ENCODE measurements at places on chromosomes 5 and 9.

- DNase-seq: no peak
Observed at GRCh38 chr5:180813420-180813819, 10.8 kb upstream of the MGAT1 start.

- DNase-seq: no peak
Observed at GRCh38 chr9:33125871-33126823, 41.0 kb downstream of the B4GALT1 start.

DNA sequence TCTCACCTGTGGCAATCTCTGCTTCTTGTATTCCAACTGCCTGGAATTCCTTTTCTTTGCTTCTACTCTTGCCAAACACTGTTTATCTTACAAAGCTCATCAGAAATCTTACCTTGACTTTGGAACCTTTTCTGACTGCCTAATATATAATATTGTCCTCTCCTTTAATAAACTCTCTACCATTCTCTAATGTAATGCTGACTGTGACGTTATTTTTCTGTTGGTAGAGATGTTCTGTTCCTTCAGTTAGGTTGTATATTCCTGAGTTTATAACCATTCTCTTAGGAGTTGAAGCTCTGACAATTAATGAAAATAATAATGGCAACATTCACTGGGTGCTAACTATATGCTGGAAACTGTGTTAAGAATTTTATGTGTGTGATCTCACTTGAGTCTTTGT lies 188.8 kb upstream of the ATP10B start:
- no peak for DNase-seq

DNA sequence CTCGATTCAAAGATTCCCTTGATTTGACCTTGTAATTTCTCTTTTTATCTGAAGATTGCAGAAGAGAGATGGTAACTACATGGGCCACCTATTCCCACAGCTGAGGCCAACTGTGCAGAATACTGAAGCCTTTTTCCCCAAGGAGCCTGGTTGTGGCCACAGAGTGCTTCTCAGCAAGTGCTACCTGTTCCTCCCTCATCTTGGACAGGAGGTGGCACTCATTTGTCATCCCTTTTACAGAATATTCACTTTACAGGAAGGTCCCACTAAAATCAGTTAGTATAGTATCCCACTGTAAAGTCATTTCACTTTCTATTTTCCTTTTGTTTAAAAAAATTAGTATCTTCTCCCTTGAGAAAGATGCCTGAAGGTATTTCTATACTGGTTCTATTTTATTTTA lies 346.4 kb downstream of the ARL15 start:
- DNase-seq: no peak

- no peak for DNase-seq
Observed at GRCh38 chr5:80793354-80793753, 138.6 kb upstream of the DHFR start.

GRCh38 chr5:16740811-16741392 lies 124.1 kb upstream of the RETREG1 start:
- no peak for DNase-seq

- DNase-seq: no peak
Observed at GRCh38 chr5:32390819-32391591, 53.5 kb downstream of the ZFR start.

DNA sequence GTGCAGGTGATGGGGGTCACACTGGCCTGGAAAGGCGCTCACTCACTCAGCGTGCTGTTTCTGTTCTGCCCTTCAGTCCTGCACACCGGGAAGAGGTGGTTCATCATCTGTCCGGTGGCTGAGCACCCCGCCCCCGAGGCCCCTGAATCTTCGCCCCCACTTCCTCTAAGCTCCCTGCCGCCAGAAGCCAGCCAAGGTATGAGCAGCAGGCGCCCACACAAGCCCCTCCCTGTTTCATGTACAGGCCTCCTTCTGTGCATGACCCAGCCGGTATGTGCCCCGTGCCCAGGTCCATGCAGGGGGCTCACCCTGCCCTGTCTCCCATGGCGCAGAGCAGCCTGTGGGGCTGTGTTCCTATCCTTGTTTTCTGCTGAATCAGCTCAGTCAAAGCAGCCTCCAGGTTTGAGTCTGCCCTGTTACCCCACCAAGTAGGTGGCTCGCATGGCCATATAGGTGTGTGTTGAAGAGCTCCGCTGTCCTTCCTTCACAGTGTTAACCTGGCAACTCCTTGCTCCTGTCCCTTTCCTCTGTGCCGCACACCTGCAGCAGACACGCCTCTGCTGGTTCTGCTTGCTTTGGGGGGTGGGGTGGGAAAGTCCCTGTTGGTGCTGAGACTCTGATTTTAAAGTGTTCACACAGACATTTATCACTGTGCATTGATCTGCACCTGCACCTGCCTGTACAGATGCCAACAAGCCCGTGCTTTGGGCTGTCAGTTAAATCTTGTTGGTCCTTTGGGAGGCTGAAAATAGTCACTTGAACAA lies 84.8 kb downstream of the WNK2 start:
- DNase-seq: no peak

DNA sequence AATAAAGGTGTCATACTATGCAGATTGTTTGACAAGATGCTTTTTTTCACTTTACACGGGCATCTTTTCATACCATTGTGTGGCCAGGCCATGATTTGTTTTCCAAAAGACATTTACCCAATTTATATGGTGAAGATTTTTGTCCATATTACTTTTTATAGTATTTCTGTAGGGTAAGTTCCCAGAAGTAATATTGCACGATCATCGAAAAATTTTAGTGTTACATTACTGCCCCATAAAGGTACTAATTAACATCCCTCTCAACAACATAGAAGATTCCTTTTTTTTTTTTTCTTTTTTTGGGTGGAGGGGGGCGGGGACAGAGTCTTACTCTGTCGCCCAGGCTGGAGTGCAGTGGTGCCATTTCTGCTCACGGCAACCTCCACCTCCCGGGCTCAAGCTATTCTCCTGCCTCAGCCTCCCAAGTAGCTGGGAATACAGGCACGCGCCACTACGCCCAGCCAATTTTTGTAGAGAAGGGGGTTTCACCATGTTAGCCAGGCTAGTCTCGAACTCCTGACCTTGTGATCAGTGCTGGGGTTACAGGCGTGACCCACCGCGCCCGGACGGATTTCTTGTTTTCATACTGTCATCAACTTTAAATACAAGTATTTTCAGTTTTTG lies 1.2 kb upstream of the ROPN1L start:
- no peak for DNase-seq

DNA sequence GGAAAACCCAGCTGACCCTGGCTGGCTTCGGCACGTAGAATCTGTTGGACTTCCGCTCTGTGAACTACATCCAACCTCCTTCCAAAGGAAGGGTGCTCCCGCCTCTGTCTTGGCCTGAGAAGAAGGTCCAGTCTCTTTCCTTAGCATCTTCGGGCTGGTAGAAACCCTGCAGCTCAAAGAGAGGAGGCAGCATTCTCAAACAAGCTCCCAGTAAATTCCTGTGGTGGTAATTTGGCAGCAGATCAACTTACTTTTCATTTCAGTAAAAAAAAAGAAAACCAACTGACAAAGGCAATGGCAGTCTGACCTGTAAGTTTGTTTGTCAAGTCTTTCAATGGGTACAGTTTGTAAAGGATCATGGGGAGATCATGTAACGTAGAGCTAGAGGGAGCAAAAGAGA lies 176.7 kb downstream of the MED10 start:
- no peak for DNase-seq

- DNase-seq: no peak
Observed at GRCh38 chr9:83425240-83425639, 113.0 kb downstream of the FRMD3 start.

GRCh38 chr5:145130996-145131395 lies 704.1 kb downstream of the PRELID2 start:
- DNase-seq: no peak

- DNase-seq: no peak
Observed at GRCh38 chr5:81537905-81538547, 144.1 kb upstream of the ACOT12 start.

DNA sequence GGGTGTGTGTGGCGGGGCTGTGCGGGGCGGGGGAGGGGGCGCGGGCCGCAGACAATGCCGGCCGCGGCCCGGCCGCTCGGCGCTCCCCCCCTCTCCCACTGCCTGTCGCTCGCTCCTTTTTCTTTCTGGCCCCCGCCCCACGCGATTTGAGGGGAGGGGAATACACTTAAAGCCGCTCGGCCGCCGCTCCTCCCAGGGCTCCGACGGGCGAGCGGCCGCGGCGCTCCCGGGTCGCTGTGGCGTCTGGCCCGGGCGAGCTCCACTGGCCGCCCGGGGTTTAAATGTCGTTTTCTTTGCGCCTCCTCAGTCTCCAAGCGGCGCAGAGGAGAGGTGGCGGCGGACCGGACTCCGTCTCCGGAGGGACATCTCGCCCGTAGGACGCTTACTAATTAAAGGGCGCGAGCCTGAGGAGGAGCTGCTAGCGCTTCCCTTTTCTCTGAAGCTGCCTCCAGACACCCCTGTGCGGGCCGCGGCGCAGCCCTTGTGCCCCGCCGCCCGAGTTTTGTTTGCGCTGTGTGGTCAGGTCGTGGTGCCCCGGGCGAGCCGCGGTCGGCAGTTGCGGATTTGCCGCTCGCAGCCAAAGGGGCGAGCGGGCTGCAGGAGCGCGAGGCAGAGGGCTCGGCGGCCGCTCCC lies 1.4 kb downstream of the ZSWIM6 start:
- DNase-seq: no peak

- DNase-seq: no peak
Observed at GRCh38 chr5:68455216-68455615, 239.7 kb downstream of the PIK3R1 start.

DNA sequence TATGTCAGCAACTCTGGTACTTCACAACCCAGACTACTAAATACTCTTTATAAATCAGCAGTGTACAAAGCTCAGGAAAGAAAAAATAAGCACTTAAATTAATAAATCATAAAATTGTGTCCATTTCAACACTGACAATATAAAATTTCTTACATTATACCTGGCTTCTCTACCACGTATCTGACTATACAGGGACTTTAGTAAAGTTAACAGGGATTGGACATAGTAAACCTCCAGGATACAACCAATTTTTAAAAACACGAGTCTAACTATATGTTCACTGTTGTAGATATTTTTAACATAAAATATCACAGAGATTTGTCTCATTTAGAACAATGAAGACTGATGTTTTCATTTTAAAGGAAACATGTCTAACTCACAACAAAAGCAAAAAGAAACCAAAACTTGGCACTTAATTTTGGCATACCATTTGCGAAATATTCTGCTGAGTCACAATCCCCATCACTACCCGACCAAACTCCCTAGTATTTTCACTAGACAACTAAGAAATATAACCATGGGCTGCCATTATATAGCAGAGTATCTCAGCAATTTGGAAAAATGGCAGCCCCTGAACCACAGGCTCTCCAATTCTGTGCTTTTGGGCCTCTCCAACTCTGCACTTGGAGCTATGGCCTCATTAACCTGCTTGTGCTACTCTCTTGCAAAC lies 14.4 kb downstream of the FAM169A start:
- no peak for DNase-seq

- no peak for DNase-seq
Observed at GRCh38 chr5:61416010-61416409, 84.0 kb downstream of the ZSWIM6 start.

GRCh38 chr9:87588339-87588738 lies 90.7 kb downstream of the DAPK1 start:
- DNase-seq: no peak

DNA sequence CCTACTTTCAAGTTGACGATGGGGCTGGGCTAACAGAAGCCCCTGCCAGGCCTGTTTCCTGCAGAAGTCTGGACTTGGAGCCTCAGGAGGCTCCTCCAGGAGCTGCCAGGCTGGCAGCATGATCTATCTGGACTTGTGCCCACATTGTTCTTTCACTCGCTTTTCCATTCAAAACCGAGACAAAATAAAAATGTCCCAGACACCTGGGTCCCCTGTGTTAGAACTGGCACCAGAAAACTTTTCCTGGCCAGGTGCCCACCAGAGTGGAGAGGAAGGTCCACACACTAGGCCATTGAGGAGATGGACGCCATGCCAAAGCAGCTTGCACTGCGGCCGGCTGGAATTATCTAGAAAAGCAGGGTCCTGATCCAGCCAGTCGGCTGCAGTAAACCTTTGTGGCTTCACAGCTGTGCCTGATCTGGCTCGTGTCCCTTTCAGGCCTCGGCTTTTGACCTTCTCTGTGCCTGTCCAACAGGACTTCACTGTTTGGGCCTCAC lies 78.2 kb downstream of the GCNT1 start:
- DNase-seq: no peak

DNA sequence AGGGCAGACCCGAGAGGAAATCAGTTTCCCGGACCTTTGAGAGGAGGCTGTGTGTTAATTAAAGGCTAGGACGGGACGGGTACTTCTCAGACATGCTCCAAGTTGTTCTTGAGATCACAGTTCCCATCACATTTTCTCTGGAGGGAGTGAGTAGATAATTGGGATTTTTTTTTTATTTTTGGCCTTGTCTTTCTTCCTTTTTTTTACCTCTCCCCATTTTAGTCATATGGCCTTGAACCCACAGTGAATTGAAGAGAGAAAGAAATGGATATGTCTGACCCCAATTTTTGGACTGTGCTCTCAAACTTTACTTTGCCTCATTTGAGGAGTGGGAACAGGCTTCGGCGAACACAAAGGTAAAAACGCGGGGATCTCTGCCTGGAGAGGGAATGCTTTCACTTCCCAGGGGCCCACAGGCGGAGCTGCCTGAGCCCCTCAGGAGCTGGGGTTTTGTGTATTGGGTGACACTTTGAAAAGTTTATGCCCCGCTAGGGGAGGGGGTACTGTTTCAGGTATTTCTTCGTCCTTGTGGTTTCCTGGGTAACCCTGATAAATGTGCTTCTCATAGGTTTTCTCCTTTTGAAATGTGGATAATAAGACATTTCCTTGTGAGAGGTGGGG lies 191.8 kb downstream of the CD180 start:
- no peak for DNase-seq

- no peak for DNase-seq
Observed at GRCh38 chr5:87777877-87778276, 365.1 kb upstream of the CCNH start.

GRCh38 chr5:177432143-177432838 lies 5.8 kb downstream of the GRK6 start:
- DNase-seq: no peak

GRCh38 chr9:15423231-15423985 lies 732 bp downstream of the SNAPC3 start:
- DNase-seq: no peak

DNA sequence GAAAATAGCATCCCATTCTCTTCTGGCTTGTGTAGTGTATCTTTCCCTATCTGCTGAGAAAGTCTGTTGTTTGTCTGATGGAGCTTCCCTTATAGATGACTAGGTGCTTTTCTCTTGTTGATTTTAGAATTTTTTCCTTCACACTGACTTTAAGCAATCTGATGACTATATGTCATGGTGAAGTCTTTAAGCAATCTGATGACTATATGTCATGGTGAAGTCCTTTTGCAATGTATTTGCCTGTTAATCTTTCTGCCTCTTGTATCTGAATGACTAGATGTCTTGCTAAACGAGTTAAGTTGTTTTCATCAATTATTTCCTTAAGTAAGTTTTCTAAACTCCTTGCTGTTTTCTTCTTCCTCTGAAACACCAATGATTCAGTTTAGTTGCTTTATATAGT lies 80.5 kb downstream of the RNF130 start:
- no peak for DNase-seq
